NCI-H460 (cell line): ENCODE measurements at places on chromosomes 7 and 10.

GRCh38 chr7:53965716-53966115, 576.5 kb upstream of the VSTM2A start:
- no peak for DNase-seq

DNA sequence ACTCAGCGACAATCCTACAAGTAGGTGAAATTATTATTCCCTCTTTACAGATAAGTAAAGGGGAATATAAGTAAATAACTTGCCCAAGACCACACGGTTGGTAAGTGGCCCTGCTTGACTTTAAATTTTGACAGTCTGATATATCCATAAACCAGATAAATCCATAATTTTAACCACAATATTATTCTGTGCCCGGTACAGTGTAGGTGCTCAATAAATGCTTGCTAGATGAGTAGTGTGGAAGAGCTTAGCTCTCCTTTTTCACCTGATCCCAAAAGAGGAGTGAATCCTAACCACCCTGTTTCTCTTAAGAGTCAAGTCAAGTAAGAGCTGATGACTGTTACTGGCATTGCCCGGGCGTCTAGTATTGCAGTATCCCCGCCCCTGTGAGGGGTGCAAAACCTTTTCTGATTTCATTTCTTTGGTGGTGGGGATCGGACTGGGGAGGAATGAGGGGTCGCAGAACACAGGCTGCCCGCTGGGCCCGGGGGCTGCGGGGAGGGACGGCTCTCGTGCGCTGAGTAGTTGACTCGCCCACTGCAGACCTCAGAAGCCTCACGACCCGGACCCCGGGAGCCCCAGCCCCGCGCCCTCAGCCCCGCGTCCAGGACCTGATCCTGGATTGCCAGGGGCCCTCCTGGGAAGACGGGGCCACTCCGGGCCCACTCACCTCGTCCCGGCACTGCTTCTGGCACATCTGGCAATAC, 490 bp downstream of the KIN start:
- no peak for DNase-seq

- no peak for DNase-seq
Observed at GRCh38 chr7:44131173-44132029, 8.1 kb upstream of the POLD2 start.

DNA sequence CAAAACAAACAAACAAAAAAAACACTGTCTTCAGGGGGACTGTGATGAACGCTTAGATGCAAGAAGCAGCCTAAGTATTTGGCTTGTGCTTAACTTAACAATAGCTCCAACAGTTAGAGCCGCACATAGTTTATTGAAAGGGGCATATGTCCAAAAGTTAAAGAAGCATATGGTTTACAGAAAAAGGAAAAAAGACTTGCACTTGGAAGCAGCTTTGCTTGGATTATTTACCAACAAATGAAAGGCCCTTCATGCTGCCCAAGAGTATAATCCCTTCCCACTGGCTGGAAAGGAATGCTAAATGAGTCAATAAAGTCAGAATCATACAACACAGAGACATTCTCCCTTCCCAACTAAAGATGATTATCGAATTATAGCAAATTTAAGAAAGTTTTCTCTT, 77.9 kb downstream of the GLI3 start:
- no peak for DNase-seq

- no peak for DNase-seq
Observed at GRCh38 chr7:55629051-55629677, 56.9 kb upstream of the VOPP1 start.

DNA sequence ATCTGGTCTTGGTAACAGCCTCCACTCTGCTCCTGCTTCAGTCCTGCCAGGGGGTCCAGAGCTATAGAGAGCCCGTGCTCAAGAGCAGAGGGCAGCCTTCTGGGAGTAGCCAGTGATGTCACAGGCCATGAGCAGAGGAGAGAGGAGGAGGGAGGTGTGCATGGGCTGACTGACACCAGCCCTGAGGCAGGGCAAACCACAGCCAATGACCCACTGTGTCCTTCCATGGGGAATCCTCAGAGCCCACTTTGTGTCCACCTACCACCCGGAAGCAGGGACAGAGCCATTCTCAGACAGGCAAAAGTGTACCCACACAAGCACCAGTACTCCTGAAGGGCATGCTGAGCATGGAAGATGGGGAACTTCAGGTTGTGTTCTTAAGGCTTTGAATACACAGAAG, at the start of gene PAX4:
TSS of gene PAX4 (minus strand) at position 101 of the 400 bp plus-strand sequence. CDS start 2,214 bp downstream, outside the sequence.
- DNase-seq: no peak

DNA sequence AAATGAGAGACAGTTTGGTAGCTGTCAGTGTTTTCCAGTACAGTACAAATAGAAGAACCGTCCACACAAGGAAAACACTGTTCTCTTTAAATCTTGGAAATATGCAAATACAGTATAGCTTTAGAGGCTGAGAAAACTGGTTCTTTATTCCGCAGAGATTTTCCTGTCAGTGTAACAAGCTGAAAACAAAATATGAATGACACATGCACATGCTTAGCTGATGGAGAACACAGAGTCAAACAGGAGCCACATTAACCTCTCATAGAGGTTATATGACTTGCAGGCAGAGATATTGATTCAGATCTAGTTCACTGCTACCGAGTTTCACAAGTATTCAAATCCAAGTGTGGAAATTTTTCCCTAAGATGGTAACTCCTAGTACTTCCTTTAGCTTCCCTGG, 135.2 kb upstream of the C1QL3 start:
- DNase-seq: no peak

GRCh38 chr7:150936018-150936417, 42.1 kb downstream of the KCNH2 start:
- DNase-seq: no peak

GRCh38 chr10:129546106-129546505, 79.1 kb downstream of the MGMT start:
- DNase-seq: no peak
